ENCODE measurements at places on chromosomes 13 and 19. TPM values are rescaled to one million over a fixed set of nuclear protein-coding genes. Genes with fewer than 3 reads are reported as not detected.

CYP2A7 gene
- polyA plus RNA-seq, result not detected

RNF113B gene
- not detected for polyA plus RNA-seq

ZNF665 gene
- polyA plus RNA-seq, result 1.9 TPM

GRCh38 chr13:43191546-43191945 lies 168.2 kb downstream of the DNAJC15 start:
- no peak for DNase-seq

DNA sequence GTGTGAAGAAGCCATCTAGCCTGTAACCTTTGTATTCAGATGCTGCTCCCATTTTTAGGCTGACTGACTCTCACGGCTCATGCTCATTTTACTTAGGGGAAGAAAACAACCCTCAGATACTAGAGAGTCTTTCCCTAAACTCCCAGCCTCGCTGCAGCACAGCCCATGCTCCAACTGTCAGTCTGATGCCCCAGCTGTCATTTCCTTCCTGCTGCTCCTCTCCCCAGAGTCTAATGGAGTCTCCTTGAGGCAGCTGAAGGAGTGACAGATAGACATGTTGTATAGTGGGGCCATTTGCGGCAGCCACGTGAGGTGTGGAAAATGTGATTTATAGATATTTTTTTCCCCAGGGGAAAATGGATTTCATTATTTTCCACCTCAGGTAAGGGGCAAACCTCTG lies 59.2 kb upstream of the OLFM4 start:
- no peak for DNase-seq

DNA sequence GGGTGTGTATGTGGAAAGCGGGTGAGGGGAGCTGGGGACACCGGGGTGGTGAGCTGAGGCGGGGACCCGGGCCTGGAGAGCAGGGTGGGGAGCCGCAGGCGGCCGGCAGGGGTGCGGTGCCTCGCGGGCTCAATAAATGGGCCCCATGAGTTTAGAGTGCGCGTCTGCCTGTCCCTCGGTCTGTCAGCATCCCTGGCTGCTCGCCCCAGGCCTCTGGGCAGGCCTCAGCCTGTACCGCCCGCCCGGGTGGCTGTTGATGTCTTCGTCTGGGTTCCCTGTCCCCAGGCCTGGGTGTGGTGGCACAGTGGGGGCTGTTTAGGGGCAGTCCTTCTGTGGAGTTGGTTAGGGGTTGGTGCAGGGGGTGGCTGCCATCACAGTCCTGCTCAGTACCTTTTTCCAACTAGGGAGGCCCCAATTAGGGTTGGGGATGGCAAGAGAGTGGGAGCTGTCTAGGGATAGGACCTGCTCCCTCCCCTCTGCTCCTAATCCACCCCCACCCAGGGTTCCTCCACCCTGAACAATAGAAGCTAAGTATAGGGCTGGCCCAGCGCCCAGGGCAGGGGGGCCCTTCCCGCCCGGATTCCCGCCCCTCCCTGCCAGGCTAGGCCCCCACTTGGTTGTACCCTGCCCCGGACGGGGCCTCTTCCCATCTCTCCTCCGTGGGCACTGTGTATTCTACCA lies 12.2 kb downstream of the CIC start:
- DNase-seq, result peak; percentile 69

DNA sequence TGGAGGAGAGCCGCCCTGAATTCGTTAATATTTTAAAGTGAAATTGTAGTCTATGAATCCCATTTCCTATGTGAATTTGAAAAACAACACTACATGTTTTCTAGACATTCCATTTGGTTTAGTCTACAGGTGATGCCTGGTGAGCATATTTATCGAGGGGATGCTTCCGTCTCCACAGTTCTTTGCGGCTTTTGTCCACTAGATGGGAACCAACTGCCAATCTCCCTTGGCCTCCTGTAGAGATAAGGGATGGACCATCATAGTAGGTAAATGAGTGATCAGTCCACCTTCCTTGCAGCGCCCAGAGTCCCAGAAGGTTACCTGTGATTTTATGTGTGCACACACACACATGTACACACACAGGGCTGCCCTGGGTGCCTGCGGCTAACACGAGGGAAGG lies 289.8 kb upstream of the SOX21 start:
- no peak for DNase-seq

- DNase-seq, result no peak
Observed at GRCh38 chr13:94157705-94158218, 321.7 kb downstream of the DCT start.

- DNase-seq, result no peak
Observed at GRCh38 chr13:34151885-34152284, 333.9 kb downstream of the RFC3 start.

DNA sequence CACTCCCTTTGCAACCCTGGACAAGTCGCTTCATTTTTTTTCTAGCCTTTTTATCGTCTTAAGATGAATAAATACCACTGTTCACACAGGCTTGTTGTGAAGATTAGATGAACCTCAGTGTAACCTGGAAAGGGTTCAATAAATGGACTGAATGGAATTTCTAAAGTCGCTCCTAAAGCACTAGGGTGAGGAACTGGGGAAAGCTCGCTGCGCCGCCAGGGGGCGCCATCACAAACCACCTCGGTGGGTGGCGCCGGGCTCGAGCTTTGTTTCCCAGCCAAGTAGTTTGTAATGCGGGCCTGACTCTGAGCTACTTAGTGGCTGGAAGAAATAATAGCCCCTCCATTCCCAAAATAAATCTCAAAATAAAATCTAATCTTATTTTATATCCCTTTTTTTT lies 2.2 kb upstream of the CEACAM6 start:
- peak; percentile 88 for DNase-seq

DNA sequence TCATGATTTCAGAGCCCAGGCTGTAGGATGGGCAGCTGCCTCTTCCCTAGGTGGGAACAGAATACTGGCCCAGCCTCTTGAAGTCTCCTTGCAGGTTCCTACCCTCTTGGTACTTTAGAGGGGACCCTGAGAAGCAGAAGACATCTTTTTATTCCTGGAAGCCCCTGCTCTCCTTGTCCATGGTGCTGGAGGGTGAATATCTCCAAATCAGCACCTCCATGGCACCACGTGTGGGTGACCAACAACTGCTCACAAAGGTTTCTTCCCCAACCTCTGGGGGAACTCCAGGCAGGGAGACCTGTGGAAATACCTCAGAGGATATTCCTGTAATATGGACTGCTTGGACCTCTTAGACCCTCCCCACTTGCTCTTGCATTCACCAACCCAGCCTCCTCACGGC lies 48.1 kb upstream of the TSHZ3 start:
- DNase-seq, result no peak

DNA sequence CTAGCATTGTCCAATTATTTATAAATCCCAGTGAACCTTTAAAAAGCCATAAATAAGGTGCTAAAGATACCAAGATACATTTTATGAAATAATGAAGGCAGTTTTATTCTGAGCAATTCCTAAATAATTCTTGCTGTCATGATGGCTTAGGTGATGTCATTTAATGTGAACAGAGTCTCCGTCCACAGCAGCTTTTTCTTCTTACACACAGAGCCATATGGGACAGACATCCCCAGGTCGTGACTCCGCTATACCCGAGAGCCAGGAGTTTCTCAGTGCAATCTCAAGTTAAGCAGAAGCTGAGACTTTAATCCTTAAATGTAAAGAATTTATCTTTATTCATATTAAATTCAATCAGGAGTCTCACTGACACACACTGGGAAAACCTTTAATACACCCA lies 29.7 kb downstream of the EFNB2 start:
- no peak for DNase-seq
